CD4-positive, alpha-beta T cell treated with Interleukin-6 at 100 ng/mL for 8 hours (primary cell): ENCODE measurements at places on chromosomes 1 and 21.

- peak; percentile 1 for DNase-seq
These were observed 43.0 kb downstream of the TRIM33 start for GRCh38 chr1:114468047-114468446.

DNA sequence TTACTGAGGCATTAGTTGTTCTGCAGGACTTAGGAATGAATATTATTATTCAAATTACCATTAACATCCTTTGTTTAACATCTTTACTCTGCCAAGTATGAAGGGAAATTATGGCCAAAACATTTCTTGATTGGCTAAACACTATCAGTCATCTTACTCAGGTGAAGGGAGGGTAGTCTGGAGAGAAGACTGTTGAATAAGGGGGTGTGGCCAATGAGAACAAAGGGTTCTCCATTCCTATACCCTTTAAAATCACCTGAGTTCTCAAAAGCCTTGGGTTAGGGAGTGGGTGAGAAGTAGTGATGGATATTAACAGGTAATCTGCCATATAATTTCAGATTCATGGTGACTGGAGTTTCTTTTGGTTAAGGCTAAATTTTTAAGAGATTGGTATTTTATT is 19.3 kb downstream of the CRYZL1 start:
- DNase-seq = no peak

GRCh38 chr1:204909109-204909508 is 38.4 kb downstream of the NFASC start:
- DNase-seq = no peak

DNA sequence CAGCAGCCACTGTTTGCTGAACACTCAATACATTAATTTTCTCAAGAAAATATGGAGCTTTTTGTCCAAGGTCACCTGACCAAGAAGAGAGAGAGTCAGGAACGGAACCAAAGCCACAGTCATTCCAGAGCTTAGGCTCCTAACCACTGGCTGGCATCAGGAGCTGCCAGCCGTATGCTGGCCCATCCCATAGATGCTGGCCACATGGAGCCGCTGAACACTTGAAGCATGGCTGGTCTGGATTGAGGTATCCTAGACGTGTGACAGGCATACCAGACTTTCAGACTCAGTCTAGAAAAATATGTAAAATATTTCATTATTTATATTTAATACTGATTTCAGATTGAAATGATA is 458.7 kb downstream of the MATN1 start:
- no peak for DNase-seq

DNA sequence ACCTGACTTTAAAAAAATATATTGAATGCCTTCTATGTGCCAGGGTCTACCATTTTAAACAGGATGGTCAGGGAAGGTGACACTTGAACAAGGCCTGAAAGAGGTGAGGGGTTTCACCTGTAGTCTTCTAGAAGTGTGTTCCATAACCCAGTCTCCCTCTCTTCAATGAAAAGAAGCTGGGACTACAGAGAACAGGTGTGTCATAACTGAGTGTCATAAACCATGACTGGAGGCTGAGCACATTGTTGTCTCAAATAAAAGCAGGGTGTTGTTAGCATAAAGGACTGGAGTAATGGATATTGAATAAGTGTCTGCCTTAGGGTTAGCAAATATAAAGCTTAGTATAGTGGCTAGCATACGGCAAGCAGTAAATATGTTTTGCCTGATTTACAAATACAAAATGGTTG is 65.4 kb downstream of the SYDE2 start:
- DNase-seq = no peak

DNA sequence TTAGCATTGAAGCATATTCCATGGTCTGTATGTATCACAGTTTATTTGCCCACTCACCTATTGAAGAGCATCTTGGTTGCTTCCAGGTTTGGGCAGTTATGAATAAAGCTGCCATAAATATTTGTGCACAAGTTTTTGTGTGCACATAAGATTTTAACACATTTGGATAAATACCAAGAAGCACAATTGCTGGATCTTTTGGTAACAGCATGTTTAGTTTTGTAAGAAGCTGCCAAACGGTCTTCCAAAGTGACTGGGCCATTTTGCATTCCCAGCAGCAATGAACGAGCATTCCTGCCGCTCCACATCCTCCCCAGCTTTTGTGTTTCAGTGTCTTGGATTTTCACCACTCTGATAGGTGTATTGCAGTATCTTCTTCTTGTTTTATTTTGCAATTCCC is 62.7 kb downstream of the PDE9A start:
- DNase-seq = no peak

DNA sequence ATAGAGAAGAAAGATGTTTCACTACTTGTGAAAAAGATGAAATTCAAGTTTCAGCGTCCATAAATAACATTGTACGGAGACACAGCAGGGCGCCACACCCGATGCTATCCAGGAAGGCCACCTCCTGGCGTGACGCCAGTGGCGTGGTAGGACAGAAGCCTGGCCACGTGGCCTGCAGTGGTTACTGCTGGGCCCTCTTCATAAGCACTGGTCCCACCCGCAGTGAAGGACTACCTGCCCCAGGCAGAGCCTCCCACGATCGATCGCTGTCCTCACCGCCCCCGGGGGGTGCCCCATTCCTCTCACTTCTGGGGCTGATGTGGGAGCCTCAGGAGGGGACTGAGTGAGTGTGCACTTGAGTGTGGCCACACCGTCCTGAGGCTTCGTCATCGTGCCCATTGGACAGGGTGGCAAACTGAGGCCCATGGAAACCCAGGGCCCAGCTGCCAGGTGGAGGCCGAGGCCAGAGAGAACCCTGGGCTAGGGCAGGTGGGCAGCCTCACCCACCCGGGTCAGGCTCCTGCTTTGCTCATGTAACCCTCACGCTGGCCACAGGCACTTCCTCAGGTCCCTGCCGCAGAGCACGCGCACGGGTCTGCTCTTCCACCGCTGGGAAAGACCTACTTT is 11.7 kb upstream of the HES5 start:
- no peak for DNase-seq

DNA sequence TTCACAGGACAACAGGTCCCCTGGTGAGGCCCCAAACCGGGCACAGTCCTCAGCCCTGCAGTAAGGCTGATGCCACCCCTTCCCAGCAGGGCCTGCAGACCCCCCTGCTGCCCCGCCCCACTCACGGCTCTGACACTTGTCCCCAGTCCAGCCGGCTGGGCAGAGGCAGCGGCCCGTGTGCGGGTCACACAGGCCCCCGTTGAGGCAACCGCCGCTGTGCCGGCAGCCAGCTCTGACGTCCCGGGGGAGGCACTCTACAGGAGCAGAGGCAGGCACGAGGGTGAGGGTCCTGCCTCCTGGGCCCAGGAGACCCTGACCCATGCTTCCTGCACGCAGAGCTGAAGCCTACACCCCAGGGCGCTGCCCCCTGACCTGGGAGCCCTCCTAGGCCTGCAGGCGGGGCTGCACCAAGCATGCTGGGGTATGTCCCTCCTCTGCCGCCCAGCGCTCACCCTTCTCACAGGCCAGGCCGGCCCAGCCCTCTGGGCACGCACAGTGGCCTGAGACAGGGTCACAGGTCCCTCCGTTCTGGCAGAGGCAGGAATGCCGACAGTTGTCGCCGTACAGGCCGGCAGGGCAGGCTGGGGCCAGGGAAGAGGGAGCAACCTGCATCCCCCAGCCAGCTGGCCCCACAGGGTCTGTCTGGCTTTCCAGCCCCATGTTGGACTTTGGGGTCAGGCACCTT is 43.9 kb downstream of the ARHGEF16 start:
- no peak for DNase-seq

- no peak for DNase-seq
These were observed 1.4 kb upstream of the OR14A16 start for GRCh38 chr1:247825362-247825761.

- no peak for DNase-seq
These were observed 14.4 kb upstream of the PPP1R15B start for GRCh38 chr1:204426035-204426436.

GRCh38 chr1:209363112-209363511 is 220.4 kb upstream of the CAMK1G start:
- DNase-seq = no peak

- DNase-seq = no peak
These were observed 2.6 kb downstream of the GLRX2 start for GRCh38 chr1:193102662-193103061.

- no peak for DNase-seq
These were observed 2.9 kb upstream of the SEMA4A start for GRCh38 chr1:156150333-156151011.

DNA sequence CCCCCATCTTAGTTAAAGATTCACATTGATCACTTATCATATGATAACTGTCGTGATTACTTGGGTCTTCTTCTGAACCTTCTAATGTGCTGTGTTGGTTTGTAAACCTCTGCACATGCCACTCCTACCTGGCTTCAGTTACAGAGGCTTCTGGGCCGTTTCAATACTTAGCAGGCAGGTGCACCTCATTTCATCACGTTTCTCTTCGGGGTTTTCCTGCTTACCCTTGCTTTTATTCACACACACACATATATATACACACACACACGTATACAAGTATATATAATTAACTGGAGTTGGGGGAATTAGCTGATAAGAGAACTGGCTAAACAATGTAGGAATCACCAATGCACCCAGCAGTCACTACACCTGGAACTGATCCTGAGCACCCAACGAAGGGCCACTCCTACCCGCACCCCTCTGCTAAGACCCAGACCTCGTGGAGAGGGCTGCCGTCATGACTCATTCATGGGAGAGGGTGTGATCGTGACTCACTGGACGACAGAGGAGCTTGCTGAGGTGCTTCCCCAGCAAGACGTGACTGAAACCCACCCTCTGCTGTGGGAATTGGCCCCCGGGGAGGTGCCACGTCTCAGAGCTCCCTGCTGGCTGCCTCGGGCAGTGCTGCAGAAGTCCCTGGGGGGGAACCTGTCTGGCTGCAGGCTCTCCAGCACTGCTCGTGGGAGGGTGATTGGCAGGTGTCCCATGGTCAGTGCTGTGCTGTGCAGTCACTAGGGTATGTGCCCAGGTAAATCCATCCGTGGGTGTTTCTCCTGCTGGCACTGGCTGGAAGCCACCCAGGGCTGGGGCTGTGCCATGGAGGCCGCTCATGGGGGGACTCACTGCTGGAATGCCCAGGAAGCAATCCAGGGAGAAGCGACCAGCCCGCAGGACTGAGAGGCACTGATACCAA is 166.6 kb downstream of the DYRK1A start:
- DNase-seq = no peak

DNA sequence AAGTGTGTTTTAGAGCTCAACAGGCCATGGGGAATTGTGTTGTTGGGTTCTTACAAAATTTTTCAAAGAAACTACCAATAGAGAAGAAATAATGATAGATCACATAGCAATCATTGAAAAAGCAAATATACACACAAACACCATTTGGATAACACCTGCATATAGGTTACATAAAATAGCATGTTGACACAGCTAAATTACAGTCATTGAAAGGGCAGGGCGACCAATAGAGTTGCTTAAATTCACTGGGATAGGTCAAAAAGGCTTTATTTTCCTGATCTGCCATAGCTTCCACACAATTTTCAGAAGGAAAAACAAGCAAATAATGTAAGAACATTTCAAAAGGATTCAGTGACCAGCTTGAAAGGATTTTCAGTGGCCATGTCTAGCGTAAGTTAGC is 57.9 kb upstream of the FGGY start:
- no peak for DNase-seq

DNA sequence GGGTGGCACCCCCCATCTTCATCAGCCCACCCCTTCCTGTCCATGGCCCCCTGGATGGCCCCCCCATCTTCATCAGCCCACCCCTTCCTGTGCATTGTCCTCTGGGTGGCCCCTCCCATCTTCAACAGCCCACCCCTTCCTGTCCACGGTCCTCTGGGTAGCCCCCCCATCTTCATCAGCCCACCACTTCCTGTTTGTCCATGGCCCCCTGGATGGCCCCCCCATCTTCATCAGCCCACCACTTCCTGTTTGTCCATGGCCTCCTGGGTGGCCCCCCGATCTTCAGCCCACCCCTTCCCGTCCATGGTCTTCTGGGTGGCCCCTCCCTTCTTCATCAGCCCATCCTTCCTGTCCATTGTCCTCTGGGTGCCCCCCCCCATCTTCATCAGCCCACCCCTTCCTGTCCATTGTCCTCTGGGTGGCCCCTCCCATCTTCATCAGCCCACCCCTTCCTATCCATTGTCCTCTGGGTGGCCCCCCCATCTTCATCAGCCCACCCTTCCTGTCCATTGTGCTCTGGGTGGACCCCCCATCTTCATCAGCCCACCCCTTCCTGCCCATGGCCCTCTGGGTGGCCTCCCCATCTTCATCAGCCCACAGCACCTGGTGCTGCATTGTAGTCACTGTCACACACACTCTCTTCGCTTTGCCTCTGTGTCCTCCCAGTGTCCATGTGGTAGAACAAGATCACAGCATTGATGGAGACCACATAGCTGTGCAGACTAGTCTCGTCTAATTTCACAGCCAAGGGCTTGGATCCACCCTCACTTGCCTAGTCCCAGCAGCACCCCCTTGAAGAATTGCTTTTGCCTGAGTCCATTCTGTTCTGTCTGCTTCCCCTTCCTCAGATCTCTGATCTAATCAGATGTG is 95.9 kb downstream of the PCBP3 start:
- no peak for DNase-seq

DNA sequence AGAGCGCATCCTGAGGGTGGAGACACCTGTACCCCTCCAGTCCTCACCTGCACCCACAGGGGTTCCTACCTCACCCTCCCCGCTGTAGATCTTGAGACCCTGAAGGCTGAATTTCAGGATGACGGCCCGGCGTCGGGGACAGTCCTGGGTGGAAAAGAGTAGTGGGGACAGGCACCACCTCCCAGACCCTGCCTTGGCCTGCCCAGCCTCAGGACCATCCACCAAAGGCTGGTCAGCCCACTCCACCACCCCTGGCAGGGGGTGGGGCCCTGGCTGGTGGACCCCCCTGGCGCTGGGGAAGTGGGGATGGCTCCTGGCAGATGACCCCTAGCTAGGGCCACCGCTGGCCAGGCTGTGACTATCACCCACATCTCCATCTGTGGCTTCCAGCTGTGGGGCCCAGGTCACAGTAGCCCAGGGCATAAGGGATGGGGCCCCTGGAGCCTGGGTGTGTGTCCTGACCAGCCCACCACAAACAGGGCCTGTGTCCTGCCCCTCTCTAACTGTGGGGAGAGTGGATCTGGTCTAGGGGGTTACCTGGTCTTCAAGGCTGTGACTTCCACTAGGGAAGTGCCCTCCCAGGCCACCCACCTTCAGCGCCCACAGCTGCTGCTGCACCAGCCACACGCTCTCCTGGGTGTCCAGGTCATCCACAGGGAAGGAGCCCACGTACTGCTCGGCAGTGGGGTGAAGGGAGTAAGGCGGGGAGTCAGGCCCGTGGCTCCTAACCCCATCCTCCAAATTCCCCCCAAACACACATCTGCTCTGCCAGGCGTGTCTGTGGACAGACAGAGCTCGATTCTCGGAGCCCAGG is 5.4 kb downstream of the SH2D5 start:
- no peak for DNase-seq

GRCh38 chr1:70902211-70902610 is 145.4 kb downstream of the PTGER3 start:
- no peak for DNase-seq

DNA sequence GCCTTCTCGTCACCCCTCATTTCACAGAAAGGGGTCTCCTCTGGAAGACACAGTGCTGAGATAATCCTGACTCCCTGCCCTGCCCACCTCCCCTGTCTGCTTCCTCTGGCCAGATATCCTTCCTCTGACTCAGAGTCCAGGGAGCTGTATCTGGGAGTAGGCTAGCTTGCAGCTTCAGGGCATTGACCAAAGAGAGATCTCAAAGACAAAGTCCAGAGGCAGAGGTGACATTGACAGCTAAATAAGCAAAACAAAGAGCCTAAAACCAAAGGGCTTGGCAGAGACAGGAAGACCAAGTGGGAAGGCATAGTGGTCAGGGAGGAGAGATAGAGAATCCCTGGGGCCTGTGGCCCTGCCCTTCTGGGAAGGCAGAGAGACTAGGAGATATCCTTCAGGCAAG is 64.9 kb downstream of the TNR start:
- DNase-seq = no peak
